Cortex of kidney (tissue), 1 donor: ENCODE measurements at places on chromosomes 5 and 9.

DNA sequence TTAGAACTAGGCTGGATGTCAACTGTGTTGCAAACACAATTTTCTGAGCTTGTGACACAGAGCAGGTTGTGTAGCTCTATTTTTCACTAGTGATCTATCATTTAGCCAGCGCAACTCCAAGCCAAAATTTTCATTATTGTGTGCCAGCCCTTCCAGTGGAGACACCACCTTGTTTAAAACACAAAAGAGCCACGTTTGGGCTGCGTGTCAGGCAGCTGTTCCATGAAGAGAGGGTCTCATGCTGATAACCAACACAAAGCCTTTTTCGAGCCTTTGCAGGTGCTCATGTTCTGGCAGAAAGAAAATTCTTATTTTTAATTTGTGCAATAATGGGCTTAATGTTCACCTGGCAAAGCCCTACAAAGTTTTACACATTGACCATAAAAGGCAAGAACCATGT, 237.6 kb upstream of the RGMB start:
- no peak for DNase-seq

- no peak for DNase-seq
Measured at GRCh38 chr5:139648205-139649081, at the start of gene CXXC5. Gene CXXC5, plus strand, starts transcription at chr5:139648349. Its CDS starts 32,175 bp downstream, at chr5:139680524.

- DNase-seq, result no peak
Measured at GRCh38 chr9:93520523-93520922, 55.9 kb upstream of the PHF2 start.

DNA sequence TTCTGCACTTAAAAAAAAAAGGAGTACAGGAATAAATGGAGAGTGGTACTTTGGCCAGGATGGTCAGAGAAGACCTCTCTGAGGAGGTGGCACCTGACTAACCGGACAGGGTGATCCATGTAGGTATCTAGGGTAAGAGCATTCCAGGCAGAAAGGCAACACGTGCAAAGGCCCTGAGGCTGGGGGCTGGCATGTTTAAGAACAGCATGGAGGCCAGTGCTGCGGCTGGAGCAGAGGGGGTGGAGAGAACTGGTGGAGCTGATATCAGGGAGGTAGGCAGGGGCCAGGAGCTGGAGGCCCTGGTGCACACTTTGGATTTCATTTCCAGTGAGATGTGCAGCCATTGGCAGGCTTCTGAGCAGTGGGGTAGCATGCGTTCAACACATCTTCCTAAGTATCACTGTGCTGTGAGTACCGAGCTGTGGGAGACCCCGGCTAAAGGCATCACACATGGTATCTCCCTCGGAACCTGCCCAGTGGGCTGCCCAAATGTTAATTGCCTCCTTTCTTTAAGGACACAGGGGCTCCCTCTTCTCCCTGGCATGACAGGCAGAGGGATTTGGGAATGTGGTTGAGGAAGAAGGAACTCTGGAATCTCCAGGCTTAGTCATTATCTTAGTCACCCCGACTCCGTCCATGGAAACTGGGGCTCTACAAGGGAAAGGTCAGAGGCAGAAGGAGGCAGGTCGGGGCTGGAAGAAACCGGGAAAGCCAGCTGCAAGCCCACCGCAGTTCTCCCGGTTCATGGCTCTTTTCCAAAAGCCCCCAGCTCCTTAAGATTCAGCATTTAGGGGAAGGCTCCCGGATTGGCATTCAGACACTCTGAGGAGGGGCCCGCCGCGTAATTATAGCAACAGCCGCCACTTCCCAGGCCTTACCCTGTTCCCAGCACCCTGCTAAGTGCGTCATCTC, 18.6 kb downstream of the SLC6A7 start:
- no peak for DNase-seq

GRCh38 chr5:10130881-10131280, 118.8 kb downstream of the ATPSCKMT start:
- no peak for DNase-seq

DNA sequence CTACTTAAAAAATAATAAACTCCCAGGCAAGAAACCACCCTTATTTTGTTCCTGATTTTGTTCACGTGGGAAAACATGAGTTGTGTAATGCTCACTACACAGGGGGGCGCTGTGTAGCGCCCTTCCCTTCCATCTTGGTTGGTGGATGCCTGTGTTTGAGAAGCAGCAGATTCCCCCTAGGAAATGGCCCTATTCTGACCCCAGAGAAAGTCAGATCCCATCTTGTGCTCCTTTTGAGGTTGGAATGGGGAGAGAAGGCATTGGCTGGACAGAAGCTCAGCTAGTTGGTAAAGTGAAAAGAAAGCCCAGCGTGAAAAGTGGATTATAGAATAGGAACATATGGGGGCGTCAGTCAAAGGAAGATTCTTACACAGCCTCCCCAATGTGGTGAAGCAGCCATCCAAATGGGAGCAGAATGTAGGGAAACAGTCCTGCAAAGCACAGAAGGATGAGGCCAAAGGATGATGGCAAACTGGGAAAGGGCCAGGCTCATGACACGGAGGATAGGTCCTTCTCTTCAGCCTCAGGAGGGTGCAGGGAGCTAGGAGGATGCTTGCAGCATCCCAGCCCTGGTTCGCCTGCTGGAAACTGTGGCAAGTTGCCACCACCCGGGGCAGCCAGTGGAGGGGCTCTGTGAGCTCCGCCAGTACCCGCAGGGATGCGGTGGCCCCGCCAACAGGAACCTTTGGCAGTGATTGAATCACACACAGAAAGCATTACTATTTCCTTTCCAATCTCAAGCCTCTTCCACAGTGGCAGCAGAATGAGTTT, 314.2 kb upstream of the DAP start:
- DNase-seq, result no peak

- DNase-seq, result no peak
Measured at GRCh38 chr9:135906291-135907005, 898 bp downstream of the CAMSAP1 start.

- DNase-seq, result no peak
Measured at GRCh38 chr9:68974431-68974830, 39.5 kb downstream of the PRKACG start.

DNA sequence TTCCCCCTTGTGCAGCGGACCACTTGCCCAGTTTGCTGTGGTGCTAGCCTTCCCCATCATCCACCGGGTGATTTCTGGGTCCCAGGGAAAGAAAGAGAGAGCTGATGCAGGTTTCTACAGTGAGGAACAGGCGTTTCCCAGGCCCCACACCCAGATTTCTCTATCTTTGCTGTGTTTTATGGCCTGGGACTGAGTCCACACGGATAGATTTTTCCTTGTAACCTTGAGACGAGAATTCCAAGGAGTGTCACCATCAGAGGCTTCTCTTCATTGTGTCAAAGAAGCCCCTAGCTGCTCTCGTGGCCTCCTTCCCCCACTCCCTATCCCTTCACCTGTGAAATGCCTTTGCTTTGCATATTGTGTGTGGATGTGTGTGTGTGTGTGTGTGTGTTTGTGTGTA, 21.2 kb upstream of the FGFR4 start:
- no peak for DNase-seq

GRCh38 chr9:92770360-92770995, 5.8 kb upstream of the BICD2 start:
- no peak for DNase-seq

GRCh38 chr9:96172797-96173196, 129.2 kb downstream of the HSD17B3 start:
- DNase-seq, result no peak

DNA sequence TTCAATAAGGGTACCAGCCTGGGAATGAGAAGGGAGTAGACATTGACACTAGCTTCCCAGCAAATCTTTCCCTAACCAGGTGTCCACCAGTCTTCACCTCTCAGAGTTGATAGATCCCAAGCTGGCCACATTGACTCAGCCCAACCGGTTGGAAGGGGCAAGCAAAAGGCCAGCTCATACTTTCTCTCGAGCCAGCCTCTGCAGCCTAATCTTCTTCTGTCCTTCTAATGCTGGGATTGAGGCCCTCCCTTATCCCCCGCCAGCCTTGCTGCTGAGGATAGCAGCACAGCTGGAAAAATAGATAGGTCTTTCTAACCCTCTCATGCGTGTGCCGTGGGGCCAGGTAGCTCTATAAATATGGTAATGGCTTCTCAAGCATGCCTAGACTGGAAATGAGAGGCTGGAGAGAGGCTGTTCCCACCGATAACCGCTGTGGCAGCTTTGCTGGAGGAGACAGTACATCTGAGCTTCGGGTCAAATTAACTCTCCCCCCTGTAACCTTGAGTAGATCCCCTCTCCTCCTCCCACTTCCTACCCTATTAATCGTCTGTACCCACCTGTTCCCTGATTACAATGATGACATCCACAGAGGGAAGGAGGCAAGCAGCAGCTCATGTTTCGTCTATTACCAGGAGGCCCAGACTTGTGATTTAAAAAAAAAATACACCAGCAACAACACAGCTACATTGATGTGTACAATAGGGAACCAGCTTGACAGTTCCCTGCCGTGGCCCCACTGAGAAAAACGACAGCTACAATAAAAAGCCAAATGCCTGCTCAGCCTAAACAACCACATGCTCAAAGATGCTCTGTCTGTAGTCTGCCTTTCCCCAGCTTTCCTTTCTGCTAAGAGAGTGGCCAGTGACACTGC, 219.9 kb upstream of the BRINP1 start:
- DNase-seq, result no peak

- DNase-seq, result no peak
Measured at GRCh38 chr5:80662108-80662507, 7.3 kb upstream of the DHFR start.

DNA sequence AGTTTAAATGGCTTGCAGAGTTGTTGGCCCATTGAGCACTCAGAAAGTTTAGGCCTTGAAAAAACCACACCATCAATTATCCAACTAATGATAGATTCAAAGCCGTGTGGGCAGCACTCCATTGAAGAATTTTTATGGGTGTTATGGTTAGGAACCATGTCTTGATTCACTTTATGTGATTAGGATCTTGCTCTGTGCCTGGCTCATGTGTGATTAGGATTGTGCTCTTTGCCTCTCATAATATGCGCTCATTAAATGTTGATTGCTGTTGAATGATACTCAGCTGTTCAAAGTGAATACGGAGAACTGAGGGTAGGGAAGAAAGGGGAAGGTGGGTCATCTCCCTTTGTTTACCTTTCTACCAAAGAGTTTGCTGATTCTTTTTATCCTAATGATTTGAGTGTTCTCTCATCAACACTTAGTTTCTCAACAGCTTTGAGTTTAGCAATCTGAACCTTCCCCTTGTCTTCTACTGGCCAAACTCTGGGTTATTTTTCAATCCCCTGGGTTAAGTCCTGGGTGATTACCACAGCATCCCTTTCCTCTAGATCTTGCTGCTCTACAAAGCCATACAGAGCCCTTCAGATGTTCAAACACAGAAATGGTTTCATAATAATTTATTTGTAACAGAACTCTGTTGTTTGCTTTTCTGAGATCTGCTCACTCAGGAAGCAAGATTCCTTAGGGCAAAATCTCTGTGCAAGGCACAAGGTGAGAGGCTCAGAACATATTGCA, 668.8 kb upstream of the RGMB start:
- no peak for DNase-seq

DNA sequence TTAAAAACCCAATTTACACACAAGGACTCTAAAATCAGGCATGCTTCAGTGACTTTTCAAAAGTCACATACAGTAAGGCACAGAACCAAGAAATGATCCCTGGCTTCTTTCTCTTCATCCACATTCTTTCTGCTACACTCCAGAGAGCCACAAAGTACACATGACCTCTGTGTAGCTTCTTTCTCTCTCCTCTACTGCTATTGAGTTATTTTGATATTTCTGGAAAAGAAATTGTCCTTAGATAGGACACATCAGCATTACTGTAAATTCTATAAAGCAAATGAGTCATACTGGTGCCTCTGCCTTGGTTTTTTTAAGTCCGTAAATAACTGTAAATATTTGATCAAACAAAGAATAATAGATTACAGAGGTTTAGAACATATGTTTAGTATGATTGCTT, 96.3 kb downstream of the KIAA0825 start:
- no peak for DNase-seq
